ENCODE measurements at places on chromosomes 3 and 15. TPM values are rescaled to one million over a fixed set of nuclear protein-coding genes. Genes with fewer than 3 reads are reported as not detected.
A peak's percentile ranks its signal among the peaks of the same experiment; 100 is the strongest.

DNA sequence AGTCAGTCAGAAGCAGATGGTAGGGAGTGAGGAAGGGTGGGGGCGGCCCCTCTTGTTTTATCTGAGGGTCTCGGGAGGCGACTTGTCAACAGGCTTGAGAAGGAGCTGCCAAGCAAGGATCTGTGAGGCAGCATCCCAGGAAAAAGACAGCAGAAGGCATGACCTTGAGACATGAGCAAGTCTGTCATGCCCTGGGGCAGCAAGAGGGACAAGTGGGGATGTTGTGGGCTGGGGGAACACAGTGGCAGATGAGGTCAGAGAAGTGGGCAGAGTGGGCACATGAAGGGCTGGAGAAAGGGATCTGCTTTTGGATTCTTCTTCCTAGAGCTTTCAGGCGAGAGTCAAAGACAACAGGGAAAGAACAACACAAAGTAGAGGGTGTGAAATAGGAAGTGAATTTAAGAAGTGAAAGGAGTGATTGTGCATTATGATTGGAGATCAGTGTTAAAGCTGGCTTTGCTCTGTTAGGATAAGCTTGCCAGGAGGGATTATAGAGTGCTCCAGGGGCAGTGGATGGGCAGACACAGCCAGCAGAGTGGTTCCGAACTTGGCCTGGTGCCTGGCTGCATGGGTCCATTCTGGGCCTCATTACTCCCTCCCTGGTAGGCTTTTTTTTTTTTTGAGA lies 73.3 kb downstream of the USP13 start:
- DNase-seq = no peak

- DNase-seq = no peak
Observed at GRCh38 chr3:186143250-186143649, 34.4 kb upstream of the ETV5 start.

GRCh38 chr3:105274958-105275357 lies 91.8 kb upstream of the ALCAM start:
- no peak for DNase-seq

- DNase-seq = no peak
Observed at GRCh38 chr3:15161133-15161532, 44.9 kb upstream of the CAPN7 start.

DNA sequence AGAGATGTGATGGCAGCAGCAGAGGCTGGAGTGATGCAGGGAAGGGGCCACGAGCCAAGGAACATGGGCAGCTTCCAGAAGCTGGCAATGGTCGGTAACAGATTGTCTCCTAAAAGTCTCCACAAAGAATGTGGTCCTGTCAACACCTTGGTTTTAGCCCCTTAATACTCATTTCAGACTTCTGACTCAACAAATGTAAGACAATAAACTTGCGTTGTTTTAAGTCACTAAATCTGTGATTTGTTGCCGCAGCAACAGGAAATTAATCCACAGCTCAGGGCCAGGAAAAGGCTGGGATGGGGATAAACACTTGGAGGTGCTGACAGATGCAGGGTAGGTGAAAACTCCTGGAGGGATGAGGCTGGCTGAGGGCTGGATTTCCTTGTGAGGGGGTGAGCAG lies 69.9 kb downstream of the OXNAD1 start:
- DNase-seq = no peak

DNA sequence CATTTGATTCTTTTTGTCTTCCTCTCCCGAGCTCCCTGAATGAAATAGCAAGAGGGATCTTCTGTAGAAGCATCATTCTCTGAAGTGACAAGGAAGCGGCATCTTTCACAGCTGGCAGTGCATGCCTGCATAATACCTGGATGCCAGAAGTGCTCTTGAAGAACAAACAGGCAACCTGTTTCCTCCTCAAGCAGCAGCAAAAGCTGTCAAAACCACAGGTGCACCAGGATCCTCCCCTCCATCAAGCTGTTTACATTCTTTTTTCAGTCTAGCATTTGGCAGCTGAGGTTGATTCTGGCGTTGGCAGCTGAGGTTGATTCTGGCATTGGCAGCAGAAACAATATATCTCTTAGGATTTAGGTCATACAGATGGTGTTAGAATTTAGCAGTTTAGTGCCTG lies 979.0 kb downstream of the TUSC7 start:
- peak; percentile 35 for DNase-seq

DNA sequence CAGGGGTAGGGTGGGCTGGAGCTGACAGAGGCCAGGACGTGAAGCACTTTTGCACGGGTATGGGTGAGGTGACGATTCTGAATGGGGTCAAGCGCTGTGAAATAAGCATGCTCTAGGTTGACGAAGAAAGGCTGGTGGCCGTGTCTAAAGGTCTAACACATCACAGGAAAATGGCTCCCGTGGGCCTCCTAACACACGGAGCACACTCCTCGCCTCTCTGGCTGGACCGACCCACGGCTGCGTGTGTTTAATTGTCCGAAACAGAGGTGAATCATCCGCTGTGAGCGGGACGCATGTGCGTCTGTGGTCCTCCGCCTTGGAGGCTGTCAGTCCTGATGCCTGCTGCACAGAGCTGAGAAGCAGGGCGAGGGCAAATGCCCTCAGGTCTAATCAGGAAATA lies 130.6 kb downstream of the NSMCE3 start:
- DNase-seq = no peak

DNA sequence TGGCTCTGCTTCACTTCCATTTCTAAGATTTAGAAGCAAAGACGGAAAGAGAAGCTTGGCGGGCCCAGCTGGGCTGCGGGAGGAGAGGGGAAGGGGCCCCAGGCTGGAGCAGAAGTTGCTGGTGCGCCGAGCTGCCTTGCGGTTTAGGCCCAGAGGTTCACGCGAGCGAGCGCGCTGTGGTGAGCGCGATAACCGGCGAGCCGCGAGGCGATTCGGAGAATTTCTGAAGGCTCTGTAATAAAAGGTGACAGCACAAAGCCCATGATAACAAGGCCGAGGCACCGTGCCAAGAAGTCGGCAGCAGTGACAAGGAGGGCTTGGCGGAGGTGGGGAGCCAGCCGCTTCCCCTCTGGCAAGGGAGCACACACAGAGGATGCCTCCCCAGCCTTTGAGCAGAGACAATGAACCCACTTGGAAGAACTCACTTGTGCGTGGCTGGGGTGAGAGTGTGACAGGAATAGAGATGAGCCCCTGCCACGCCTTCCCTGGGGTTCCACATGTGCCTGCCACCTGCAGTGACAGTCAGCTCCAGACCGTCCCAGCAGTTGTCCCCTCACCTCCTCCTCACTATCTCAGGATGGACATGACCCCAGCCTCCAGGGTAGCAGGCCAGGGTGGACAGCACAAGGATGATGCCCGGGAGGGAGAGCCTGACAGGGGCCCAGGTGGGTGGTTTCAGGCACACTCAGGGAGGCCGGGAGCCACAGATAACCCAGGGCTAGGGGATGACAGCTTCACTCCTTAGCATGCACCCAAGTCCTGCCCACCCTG lies 315.2 kb downstream of the UACA start:
- DNase-seq = peak; percentile 77

GRCh38 chr15:67548862-67549651 lies 6.6 kb downstream of the MAP2K5 start:
- peak; percentile 27 for DNase-seq

- no peak for DNase-seq
Observed at GRCh38 chr3:171711461-171712170, 98.7 kb downstream of the PLD1 start.

DNA sequence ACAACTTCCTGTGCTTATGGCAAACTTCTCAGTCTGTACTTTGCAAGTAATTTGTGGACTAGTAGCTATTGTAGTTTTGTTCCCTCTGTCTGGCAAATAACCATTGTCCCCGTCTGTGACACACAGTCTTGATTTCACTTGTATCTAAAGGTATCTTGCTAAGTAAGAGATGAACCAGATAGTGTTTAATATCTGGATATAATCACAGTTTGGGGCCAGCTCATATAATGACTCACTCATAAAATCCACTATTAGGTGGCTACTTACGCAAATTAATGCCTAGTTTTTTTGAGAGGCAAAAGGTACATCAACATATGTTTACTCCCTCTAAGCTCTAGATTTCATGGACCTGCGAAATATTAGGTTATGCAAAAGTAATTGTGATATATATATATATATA lies 30.4 kb downstream of the VGLL3 start:
- no peak for DNase-seq

DNA sequence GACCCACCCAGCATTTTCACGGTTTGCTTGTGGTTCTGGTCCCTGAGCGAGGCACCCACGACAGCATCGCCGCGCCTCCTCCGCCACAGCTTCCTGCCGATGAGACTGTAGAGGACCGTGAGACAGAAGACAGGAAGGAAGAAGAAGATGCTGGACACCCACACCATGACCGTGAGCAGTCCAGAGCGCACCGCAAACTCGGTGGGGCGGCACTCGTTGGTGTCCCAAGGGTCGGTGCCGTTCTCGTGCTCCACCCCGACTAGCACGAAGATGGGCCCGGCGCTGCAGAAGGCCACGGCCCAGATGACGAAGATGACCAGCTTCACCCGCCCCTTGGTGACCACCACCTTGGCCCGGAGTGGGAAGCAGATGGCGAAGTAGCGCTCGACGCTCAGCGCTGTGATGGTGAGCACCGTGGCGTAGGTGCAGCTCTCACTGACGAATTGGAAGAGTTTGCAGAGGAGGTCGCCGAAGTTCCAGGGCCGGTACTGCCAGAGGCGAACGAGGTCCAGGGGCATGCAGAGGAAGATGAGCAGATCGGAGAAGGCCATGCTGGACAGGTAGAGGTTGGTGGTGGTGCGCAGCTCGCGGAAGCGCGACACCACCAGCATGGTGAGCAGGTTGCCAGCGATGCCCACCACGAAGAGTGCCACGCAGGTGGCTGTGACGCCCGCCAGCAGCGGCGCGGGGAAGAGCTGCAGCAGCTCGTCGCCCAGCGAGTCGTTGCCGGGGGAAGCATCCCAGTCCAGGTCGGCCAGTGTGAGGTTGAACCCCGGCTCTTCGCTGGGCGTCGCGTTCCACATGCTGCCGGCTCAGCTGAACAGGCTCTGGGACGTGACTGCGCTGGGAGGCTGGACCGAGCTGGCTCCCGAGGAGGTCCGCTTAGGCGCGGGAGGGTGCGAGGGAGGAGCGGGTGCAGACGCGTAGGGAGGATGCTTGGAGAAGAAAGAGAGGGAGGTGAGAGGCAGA lies at the start of gene GHSR:
Gene GHSR (minus strand): TSS at position 846 of the 969 bp plus-strand sequence. CDS start 43 bp downstream, at position 803.
- no peak for DNase-seq

BFSP2 gene
- polyA plus RNA-seq = 0.68 TPM
